ENCODE measurements at places on chromosomes 2 and 18. TPM values are rescaled to one million over a fixed set of nuclear protein-coding genes. Genes with fewer than 3 reads are reported as not detected.

- DNase-seq = no peak
Measured at GRCh38 chr2:27667446-27667845, 3.8 kb downstream of the SLC4A1AP start.

DNA sequence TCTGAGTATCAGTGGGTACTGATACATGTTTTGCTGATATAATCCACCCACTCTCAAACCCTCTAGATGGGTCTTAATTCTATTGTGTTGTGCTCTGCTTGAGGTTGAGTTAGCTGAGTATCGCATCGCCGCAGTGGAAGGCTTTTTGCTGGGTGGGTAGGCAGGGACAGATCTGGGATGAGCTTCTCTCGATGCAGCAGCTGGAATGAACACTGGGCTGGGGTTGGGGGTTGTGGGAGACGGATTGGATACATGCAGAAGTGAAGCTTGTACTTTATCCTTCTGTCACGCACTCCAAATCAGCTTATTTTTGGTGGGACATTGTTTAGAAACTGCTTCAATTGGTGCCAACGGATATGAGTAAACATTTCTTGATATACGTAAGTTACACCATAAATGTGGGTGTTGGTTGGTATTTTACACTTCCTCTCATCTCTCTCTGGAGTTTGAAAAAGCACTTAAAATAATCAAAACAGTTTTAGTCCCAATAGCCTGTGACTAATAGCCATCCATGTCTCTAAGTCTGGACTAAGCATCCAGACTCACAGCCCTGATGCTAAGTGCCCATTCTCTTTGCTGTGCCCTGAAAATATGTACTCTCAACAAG lies 107.1 kb downstream of the POLE4 start:
- no peak for DNase-seq

DNA sequence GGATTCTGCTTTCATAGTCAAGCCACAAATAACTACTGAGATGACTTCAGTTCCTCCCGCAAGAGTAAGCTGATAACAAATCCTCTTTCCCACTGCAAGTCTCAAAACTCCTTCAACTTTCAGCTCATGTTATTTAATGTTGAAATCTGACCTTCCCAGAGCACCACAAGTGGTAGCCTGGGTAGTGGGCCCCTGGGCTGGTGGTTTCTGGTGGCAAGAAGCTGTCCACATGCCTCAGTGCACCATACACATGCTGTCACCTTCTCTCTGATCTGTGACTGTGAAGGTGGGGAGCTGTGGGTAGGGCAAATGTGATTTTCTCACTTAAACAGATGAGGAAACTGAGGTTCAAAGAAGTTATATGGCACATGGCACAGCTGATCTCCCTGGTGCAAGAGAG lies 246.1 kb upstream of the EPAS1 start:
- no peak for DNase-seq

- DNase-seq = no peak
Measured at GRCh38 chr2:85598594-85599340, 3.2 kb downstream of the RNF181 start.

DNA sequence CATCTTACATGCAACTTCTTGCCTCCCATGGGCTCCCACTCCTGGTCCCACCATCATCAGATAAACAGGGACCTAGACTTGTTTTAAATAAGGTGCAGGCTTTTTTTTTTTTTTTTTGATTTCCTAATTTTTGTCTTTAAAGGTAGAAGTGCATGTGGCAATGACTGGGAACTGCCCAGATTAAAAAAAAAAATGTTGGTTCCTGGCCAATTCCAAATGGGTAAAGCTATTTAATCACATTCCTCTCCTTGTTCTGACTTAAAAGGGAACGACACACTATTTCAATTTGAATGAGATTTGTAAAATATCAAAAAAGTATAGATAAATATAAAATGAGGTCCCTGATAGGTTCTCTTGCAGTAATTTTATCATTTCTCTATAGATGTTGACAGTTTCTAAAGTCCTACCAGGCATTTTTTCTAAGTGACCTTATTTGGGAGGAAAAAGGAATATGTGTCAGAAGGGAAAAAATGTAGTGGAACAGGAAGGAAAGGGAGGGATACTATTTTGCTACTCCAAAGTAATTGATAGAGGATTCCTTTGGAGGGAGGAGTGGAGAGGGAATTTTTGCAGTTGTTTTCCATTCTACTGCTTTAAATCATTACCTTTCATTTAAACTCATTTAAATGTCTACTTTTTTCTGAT lies 43.3 kb downstream of the DDX1 start:
- no peak for DNase-seq

- DNase-seq = no peak
Measured at GRCh38 chr2:57434441-57434840, 612.2 kb upstream of the VRK2 start.

GRCh38 chr2:95060446-95061118 lies 35.1 kb downstream of the MAL start:
- DNase-seq = no peak

GRCh38 chr2:142742371-142743214 lies 134.9 kb upstream of the KYNU start:
- DNase-seq = no peak

DNA sequence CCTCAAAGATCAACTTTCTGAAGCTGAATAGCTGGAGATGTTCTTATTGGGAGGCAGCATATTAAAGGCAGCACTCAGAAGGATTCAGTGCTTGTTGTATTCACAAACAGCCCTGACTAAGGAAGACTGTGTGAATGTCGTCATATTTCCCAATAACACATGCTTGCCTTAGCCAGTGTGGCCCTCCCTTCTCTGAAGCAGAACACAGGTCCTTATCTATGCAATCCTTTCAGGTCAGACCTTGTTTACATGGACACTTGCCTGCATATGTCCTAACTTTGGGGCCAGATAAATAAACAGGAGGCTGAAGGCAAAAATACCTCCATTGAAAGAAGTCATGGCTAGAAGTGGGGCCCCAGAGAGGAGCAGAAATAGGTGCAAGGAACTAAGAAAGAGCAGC lies 97.2 kb downstream of the SLC4A3 start:
- no peak for DNase-seq

DNA sequence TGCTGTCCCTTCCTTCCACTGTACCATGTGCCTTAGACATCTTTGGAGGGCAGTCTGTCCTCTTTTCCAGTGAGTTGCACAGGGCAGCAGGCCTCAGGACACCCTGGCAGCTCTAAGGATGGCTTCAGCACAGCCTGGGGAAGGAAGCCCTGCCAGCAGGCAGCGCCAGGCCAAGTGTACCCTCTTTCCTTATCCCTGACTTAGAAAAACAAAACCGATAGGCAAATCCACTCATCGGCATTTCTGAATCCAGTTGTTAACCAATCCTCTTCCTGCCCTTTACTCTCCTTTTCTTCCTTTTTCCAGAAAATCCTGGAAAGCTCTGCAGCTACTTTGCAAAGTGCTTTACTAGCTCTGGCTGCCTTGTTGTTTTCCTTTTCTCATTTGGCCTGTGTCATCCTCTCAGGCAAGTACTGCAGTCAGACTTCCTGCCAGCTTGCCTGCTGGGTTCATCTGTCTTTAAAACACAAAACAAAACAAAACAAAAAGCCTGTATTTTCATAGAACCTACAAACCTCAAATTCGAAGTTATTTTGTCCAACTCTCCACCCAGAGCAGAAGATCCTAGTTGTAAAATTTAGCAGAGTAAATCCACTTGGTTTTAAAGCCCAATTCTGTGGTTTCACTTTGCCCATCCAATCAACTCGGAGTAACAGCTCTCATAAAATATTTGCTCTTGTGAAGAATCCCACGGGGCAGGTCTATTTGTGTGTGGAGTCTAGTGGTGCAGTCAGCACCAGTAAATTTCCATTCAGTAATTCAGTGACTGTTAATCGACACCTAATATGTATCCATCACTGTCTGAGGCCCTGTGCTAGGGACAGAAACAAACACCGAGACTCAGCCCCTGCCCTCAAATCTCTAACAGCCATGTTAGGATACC lies 45.2 kb downstream of the PCBP1 start:
- DNase-seq = peak; percentile 68

- DNase-seq = no peak
Measured at GRCh38 chr18:57209713-57210106, 62.8 kb downstream of the BOD1L2 start.

DNA sequence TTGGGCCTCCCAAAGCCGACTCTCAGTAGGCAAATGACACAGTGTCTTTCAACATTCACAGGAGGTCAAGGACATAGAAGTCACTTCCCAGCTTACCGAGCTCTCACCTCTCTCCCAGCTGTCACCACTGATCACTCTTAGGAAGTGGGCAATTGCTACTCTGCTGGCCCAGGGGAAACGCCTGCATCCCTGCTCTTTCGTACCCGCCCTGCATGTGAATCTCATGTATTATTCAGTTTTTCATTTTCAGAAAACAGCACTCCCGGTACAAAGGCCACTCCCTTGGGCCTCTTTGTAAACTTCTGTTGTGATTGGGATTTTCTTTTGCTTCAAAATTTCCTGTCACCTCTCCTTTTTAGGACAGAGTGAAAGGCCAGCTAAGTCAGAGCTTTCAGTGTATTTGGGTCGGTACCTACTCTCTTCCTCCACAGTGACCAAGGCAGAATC lies 15.4 kb downstream of the MRPL44 start:
- no peak for DNase-seq

GRCh38 chr2:182821182-182821581 lies 45.3 kb downstream of the FRZB start:
- DNase-seq = no peak

- no peak for DNase-seq
Measured at GRCh38 chr2:202278944-202279343, 13.4 kb downstream of the NOP58 start.

GRCh38 chr2:210480764-210481163 lies 4.2 kb upstream of the LANCL1 start:
- no peak for DNase-seq

- no peak for DNase-seq
Measured at GRCh38 chr2:50858156-50858555, 173.8 kb downstream of the NRXN1 start.

GRCh38 chr2:20526160-20526559 lies 79.3 kb downstream of the RHOB start:
- no peak for DNase-seq

GRCh38 chr2:16404551-16405300 lies 260.9 kb downstream of the CYRIA start:
- DNase-seq = no peak

DNA sequence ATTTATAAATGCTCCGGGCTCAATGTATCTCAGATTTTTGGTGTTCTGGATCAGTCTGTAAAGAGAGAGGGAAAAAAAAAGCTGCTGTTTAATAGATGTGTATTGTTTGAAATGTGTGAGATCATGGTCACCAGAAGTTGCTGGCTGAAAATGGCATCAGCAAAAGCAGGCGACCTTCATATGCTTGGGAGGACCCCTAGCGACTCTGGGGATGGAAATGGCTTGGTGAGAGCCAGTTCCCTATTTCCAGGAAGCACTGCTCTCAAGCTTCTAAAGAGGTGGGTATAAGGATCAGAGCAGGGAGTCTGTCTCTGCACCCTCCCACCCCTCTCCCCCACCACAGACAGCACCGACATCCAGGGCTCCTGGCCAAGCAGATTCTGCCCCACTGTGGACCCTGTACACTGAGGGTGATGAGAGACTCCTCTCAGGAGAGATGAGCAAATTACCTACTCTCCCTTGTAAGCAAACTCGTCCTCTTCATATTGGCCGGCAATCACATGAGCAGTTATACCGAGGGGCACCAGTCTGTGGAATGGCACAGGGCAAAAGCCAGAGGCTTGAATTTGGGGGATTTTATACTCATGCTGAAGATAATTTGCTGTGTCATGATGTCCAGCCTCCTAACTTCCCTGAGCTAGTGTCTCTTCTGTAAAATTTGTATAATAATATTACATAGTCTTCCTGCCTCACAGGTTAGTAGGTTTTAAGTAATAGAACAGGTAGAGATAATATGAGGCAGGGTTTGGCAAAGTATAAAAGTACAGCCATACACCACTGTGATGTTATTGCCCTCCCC lies 29.6 kb downstream of the LHCGR start:
- DNase-seq = no peak

GRCh38 chr2:156329031-156329926 lies 3.2 kb downstream of the NR4A2 start:
- no peak for DNase-seq

- no peak for DNase-seq
Measured at GRCh38 chr18:59665057-59666006, 31.9 kb downstream of the CCBE1 start.

- DNase-seq = no peak
Measured at GRCh38 chr18:79604913-79605880, 74.4 kb upstream of the CTDP1 start.

HAAO gene
- total RNA-seq = 188 TPM

MFSD2B gene
- total RNA-seq = not detected

MSTN gene
- not detected for total RNA-seq

ZNF804A gene
- not detected for total RNA-seq

PROC gene
- total RNA-seq = 479 TPM

GULP1 gene
- total RNA-seq = 1.2 TPM

CDK15 gene
- total RNA-seq = 0.13 TPM

All from left lobe of liver (tissue), 2 donors.